ENCODE measurements at places on chromosomes 5 and 9.

DNA sequence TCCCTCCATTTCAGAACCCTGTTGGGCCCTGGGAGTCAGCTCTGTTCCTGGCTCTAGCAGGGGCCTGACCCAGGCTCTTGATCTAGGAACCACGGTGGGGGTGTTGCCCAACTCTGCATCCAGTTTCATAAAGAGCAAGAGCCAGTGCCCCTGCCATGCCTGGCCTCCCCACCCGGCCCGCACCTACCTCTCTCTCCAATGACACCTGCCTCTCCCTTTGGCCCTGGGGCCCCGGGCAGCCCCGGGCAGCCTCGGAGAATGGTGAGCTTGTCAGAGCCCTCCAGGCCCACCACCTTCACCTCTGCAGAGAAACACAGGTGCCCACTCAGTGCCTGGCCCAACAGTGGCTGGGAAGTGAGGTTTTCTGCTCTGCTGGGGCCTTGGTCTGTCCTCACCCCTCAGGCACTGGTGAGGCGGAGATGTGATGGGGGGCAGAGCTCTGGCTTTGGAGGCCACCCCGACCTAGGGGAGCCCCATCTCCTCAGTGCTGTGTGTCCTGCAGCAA lies 1.5 kb downstream of the FCN1 start:
- no peak for DNase-seq

DNA sequence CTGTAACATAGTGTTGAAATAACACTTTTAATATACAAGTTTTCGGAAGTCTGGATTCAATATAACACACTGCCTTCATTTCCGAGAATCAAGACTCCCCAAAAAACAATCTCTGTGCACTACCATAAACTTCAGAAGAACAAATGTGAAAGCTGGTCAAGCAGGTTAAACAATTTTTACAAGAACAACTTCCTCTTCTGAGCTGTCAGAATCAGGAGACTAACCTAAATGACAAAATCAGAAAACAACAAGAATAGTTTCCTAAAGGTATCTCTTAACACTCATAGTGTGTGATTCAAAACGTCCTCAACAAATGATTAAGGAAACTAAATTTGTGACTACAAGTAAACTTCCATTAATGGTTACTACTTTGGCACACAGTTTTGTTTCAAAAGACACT lies 11.6 kb downstream of the C9orf72 start:
- DNase-seq = no peak

- DNase-seq = no peak
These were observed 42.9 kb downstream of the GLRX start for GRCh38 chr5:95779611-95780010.

- DNase-seq = no peak
These were observed 2384.8 kb upstream of the ACO1 start for GRCh38 chr9:29999645-30000044.

GRCh38 chr5:53733853-53734252 lies 173.4 kb downstream of the NDUFS4 start:
- DNase-seq = no peak

DNA sequence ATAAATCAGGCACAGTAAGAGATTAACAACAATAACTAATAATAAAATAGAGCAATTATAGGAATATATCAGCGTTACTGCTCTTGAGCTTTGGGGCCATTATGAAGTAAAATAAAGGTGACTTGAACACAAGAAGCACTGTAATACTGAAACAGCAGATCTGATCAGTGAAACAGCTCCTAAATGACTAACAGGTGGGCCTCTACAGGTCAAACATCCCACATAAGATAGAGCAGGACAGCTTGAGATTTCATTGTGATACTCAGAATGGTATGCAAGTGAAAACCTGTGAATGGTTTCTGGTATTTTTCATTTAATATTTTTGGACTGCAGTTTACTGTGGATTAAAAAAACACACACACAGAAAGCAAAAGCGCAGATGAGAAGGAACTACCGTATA lies 24.0 kb upstream of the MAP3K1 start:
- DNase-seq = no peak

DNA sequence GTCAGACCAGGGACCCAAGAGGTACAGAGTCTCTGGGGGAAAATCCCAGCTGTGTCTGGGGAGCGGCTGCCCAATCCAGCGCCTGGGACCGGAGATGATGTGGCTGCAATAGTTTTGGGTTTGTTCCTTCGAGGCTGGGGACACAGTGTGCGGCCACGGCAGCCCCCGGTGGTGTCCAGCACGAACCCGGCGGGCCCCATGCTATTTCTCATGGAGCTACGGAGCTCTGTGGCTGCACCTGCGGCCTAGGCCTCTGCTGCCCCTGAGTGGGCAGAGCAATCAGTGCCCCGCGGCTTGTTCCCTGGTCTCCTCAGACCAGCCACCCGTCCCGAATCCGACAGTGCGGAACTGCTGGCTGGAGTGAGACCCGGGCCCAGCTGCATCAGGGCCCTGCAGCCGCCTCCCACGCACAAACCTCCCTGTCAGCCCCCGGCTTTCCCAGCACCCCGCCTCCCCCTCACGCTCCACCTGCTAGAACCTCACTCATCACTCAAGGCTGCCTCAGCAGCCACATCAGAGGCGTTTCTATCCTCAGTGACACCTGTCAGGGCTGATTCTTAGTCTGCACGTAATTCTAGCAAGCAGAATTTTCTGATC lies 29.0 kb downstream of the SARDH start:
- no peak for DNase-seq

DNA sequence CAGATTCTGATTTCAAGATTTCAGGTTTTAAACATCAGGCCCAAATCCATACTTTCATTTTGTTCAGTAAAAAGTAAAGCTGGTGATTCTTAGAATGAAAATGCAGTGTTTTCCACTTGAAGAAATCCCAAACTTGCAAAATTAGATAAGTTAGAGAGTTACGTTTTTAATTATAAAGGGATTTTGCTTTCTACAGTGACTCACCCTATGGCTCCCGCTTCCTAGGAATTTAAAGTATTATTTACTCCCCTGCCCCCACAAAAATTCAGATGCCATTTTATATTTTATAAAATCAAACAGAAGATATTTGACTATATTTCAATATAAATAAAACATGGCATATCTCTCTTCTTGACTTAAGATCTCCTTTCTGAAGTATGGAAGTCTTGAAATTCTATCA lies 402.9 kb downstream of the ZSWIM6 start:
- no peak for DNase-seq
